ENCODE measurements at places on chromosomes 1 and 21. TPM values are rescaled to one million over a fixed set of nuclear protein-coding genes. Genes with fewer than 3 reads are reported as not detected.

Gene LCE1C
- not detected for total RNA-seq

Gene OR13G1
- total RNA-seq = not detected

DNA sequence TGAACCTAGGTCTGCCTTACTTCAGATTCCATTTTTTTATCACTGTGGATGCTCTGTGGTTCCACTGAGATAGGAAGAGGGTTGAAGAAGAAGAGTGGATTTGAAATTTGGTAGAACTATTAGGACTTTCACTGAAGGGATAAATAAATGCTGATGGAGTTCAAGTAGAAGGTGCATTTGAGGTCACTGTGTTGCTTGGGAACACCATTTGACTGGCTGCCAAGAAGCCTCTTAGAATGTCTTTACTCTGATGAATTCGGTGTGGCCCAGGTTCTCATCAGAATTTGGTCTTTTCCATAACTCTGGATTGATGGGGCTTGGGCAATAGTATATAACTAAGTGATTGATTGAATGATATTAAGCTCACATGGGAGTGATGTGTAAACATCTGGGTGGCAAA, 11.9 kb downstream of the XPR1 start:
- DNase-seq = no peak

- DNase-seq = no peak
Observed at GRCh38 chr1:155007251-155007828, 4.7 kb downstream of the ZBTB7B start.

Gene SEMA4A
- total RNA-seq = 0.66 TPM

Gene SDC3
- 135 TPM for total RNA-seq

DNA sequence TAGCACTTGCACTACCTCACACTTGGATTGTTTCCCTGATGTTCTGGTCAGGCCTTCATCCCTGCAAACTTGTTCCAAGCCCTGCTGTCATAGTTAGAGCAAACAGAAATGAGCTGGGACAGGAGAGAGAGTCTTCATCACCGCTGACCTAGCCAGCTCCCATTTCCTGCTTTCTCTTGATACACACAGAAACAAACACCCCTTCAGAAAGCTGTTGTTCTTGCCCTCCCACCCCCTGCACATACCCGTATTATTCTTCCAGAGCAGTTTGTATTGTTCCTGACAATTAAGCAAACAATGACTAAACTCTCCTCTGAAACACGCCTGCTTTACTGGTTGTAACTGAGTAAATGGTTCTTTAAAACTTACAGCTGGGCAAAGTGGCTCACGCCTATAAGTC, 2.9 kb upstream of the SYT2 start:
- DNase-seq = no peak
